ENCODE measurements at places on chromosomes 11 and 22.
A peak's percentile ranks its signal among the peaks of the same experiment; 100 is the strongest.

DNA sequence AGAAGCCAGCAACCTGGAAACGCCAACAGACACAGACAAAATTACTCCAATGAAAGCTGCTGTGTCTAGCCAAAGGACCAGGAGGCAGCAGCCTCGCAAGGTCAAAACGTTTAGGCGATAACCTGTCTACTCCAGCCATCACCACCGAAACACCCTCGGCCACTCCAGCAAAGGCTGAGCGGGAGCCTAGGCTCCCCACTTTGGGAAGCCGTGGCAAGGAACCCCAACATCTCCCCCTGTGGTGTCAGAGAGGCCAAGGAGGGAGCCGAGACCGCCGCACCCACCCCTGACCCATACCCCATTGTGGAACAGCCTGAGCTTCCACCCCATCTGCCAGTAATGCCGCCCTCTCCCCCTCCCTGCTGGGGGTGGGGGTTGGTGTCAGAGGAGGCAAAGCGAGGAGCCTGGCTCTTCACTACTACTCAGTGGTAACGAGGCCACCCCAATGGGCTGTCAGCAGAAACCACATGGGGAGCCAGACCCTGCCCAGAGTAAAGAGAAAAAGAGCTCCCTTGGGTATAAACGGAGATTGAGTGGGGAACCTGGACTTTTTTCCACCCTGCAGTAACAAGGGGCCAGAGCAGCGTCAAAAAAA is 33.9 kb upstream of the SEPTIN5 start:
- DNase-seq: no peak

DNA sequence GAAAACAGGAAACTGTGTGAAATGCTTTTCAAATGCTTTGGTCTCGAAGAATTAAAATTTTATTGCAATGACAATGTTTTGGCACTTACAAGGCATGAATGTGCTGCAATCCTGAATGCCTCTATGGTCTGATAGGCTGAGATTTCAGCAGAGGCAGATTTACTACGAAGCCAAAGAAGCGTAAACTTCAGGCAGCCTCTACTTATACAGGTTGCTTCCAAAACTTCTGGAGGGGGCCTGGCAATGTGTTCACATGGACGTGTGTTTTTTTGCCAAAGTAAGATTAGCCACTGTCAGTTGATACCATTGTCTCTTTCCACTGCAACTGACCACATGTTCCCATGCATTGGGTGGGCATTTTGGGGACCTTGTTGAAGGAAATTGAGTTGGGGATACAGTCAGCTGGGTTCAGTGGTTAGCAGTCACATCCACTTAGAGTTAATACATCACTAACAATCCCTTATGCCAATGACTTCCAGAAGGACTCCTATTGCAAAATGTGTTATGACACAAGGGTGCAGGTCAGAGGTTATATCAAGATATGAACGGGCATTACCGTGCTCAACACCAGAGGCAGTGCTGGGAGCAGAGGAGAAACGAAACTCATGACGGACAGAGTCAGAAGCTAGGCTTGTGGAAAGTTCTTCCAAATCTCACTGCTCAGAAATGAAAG is 48.8 kb downstream of the ABTB2 start:
- DNase-seq: no peak

DNA sequence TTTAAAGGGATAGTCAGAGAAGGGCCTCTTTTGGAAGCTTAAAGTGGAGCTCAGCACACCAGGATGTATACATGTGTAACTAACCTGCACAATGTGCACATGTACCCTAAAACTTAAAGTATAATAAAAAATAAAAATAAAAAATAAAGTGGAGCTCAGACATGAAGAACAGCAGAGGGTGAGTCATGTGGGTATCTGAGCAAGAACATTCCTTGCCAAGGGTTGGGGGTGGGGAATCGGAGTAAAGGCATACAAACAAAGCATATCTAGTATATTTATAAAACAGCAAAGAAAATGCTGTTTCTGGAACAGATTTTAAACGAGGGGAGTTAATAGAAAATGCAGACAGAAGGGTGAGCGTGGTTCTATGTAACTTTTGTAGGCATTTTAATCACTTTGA is 562.6 kb upstream of the ANO3 start:
- DNase-seq: no peak

DNA sequence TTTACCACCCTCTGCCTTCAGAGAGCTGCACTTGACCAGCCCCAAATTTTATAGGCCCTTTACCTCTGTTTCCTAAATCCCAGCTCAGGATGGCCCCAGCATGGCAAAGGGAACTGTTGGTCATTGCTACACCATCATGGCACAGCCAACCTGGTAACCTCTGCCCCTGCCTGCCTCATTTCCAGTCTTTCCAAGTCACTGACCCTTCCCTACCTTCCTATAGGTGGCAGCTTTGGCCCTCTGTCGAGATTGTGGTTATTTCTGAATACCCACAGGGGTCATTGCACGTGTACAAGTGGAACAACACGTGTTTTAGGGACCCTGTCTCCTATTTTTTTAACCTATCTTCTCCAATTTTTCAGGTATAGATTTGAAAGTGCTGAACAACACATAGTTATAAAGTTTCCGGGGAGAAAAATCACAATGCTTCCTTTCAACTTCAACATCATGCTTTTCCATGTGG is 2.8 kb downstream of the GALNT18 start:
- DNase-seq: no peak

- DNase-seq: no peak
These were observed 505 bp downstream of the ZNF214 start for GRCh38 chr11:7019500-7020182.

- no peak for DNase-seq
These were observed 323 bp upstream of the PANX1 start for GRCh38 chr11:94128291-94128745.

- no peak for DNase-seq
These were observed 78.1 kb downstream of the CYB5R2 start for GRCh38 chr11:7595016-7595866.

DNA sequence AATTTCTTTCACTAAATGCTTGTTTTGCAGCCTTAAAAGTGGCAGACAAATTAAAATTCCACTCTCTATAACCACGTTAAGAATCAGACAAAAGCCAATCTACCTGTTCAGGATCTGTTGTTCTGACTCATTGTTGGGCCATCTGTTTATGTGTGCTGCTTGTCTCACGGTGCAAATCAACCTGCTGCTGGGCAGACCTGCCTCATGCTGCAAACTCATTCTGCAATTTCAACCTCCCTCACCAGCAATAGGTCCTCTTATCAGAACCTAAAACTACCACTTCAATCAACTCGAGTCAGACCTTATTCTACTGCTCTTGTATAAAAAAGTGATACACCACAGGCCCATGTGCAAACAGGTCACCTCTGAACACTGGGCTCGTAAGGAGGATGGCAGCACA is 75.1 kb downstream of the LARGE2 start:
- no peak for DNase-seq

DNA sequence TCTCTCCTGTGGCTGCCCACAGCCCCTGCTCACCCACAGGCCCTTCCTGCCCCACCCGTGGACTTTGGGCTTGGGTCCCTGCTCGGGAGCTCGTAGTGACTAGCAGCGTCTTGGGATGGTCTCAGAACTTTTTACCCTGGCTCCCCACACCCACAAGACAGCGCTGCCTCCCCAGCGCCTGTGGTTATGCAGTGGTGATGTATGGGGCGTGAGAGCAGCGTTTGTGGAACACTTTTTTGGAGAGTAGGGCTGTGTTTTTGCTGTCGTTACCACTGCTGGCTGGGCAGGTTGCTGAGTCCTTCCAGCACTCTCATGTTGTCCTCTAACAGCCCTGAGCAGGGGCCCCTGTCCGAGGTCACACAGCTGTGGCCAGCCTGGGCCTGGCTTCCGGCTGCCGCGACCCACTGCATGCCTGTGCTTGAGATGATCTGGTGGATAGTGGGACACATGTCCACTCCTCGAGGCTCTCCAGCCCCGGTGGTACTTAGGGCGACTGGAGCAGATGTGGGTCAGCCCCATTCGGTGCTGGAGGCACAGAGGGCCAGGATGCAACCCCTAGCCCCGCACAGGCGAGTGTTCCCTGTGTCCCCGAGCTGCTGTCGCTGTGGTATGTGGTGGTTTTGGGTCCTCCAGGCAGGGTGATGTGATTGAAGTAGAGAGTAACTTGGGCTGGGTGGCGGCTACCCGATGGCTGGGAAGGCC is 7.1 kb upstream of the GRAMD4 start:
- DNase-seq: no peak

DNA sequence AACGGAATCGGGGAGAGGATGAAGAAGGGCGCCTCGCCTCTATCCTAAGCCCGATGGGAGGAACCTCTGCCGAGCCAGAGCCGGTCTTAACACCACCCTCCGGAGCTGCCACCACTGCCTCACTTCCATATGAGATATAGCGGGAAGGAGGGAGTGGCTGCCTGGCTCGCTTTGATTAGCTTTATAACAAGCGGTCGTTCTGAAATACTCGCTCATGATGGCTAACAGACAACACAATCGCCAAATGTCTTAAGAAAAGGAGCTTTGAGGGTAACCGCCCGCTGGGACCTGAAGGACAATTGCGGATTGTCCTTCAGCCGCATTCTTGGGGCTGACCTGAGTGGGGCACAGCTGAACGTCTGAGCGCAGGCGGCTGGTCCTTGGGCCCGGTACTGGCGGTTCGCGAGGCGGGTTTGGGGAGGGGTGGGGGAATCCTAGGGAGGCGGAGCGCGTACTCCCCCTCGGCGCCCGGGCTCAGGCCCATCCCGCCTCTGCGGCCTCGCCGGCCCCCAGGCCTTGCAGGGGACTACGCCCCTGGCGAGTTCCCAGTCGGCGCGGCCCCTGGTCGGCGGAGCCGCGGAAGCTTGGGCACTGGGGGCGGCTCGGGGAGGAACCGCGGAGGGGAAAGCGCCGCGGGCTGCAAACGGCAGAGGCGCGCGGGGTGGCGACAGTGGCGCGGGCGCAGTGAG is at the start of gene PLAAT5:
Gene PLAAT5 (minus strand): TSS at position 617 of the 689 bp plus-strand sequence. CDS start 133 bp downstream, at position 484.
- no peak for DNase-seq

GRCh38 chr11:44694443-44694842 is 32.3 kb upstream of the TSPAN18 start:
- DNase-seq: peak; percentile 26

DNA sequence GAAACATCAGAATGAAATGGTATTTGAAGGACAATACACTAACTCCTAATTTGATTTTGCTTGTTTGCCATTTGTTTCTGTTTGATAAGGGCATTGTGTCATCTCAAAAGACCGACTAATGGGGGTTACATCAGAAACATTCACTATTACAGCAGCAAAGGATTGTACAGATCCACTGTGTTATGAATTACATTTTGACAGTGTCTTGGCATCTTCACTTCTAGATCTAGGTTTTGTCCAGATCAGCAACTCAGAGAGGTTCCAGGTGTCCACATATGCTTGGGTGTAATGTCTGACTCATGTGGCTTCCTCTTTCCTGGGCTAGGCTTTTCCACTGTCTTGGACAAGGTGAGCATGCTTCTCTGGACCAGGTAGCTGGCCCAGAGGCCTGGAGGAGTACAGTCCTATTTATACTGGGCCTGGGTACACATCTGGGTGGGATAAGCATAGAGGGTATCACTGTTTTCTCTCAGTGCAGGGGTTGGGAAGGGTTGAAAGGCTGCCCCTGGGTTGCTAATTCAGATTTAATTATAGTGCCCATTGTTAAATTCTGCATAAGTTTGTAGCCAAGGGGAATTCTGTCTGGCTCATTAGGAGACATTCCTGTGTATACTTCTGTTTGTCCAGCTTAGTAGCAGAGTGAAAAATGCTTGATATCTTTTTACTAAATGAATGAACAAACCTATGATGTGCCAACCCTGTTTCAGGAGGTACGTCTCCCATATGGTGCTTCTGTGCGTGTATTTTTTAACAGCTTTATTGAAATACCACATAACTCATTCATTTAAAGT is 23.8 kb downstream of the DDI1 start:
- DNase-seq: no peak

DNA sequence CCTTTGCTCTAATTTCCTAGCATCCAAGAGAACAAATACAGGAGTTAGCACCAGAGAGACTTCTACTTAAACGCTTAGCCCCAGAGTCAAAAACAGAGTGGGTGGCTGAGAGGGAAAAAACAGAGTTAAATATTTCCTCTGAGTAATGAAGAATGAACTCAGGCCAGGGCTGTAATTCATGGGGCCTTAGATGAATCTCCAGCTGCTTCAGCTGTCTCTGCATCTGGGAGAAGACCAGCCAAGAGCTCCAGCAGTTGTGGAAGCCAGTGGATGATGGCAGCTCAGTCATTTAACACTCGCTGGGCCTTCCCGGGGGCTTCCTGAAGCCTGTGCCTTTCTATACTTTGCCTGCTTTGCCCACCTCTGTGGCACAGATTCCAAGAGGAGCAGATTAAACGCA is 5.7 kb upstream of the ADAMTS15 start:
- DNase-seq: no peak

GRCh38 chr11:122617297-122617696 is 38.2 kb upstream of the UBASH3B start:
- DNase-seq: no peak

DNA sequence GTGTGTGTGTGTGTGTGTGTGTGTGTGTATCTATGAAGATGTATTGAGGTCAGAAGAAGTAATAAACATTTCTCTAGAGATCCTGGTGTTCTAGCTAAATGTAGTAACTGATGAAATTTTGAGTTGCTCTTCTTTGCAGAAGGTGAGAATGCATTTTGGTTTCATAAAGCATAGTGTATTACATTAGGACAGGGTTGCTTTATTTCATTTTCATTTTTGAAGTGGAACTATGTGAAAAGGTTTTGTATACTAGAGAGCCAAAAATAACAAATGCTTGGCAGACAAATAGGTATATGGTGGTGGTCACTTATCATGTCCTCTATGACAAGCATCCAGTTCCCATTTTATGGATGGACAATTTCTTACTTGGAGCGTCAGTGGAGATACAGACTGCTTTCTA is 99.0 kb downstream of the CASP12 start:
- peak; percentile 75 for DNase-seq

GRCh38 chr11:57490456-57491248 is 24.9 kb downstream of the SLC43A1 start:
- DNase-seq: no peak

Measured in MM.1S (cell line).